ENCODE measurements at places on chromosomes 12 and 14.

- DNase-seq: no peak
Observed at GRCh38 chr12:116138364-116138763, 139.1 kb downstream of the MED13L start.

GRCh38 chr12:1716911-1717310 is 26.0 kb downstream of the ADIPOR2 start:
- DNase-seq: no peak

GRCh38 chr14:88163731-88164255 is 158.9 kb downstream of the GPR65 start:
- no peak for DNase-seq

- DNase-seq: no peak
Observed at GRCh38 chr12:3622822-3623690, 129.9 kb downstream of the CRACR2A start.

DNA sequence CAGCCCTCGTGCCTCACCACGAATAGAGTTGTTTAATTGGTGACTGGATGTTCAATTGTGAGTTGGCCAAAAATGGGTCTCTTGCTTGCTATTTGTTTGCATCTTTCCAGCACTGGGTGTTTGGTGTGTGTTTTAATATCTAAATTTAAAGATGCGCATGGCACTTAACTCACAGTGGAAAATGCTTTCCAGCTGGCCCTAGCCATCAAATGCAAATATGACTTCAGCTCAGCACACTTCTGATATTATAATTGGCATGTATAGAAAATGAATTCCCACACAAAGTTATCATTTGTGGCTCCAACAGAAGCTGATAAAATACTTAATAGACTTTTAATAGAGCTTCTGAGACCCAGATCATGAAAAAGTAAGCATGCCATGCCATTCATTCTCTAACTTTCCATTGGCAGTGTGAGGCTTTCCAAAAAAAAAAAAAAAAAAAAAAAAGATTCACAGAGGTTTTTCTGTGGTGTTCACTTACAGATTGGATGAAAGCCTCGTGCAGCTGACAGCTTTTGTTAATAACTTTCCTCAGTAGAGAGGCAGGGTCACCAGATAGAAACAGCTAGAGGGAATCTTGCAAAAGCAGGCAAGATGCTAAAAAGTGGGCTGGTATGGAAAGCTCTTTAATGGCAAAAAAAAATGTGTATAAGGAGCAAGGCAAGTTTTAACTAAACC is 425.2 kb downstream of the GALC start:
- DNase-seq: no peak

GRCh38 chr14:49923442-49923841 is 30.6 kb downstream of the ARF6 start:
- no peak for DNase-seq

- no peak for DNase-seq
Observed at GRCh38 chr12:75478116-75478794, 2.3 kb upstream of the GLIPR1 start.

DNA sequence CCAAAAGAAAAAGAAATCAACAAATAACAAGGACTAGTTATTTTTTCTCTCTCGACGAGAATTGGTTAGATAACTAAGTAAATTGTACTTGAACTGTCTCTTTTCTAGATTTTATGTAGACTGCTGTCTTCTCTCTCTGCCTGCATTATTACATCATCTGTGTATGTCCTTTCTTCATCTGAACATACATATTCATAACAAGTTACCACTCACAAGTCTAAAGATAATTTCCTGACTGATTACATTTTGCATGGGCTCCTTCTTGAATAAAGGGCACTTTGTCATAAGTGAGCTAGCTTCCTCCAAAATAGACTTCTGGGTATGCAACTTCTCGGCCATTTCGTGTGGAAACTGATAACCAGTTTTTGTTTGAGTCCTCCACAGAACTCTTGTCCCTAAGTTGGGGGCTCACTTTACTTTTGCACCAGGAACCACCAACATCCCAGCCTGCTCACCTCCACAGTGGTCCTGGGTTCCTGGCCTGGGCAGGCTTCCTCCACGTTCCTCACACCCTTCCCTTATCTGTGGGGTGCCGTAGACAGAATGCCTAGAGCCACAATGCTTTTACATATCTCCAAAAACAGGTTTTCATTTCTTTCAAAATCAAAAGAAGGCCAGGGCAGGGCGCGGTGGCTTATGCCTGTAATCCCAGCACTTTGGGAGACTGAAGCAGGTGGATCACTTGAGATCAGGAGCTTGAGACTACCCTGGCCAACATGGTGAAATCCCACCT is 6.2 kb upstream of the DDX47 start:
- DNase-seq: no peak

GRCh38 chr12:116306506-116306905 is 29.0 kb upstream of the MED13L start:
- no peak for DNase-seq

DNA sequence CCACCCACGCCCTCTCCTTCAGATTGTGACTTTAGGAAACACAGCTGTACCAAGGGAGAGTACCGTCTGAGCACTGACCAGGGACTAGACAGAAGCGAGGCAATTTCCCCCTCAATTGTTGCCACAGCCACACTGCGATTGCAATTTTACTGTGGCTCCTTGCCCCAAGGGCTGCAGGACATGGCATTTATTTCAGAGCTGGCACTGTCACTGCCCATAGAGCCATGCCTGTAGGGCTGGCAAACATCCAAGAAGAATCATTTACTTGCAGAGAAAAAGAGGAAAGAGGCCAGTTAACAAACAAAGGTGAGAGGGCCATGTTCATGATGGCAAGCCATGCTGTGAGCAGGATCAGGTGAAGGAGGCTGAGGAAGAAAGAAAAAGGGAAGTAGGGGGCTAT is 129.6 kb downstream of the EMP1 start:
- no peak for DNase-seq

DNA sequence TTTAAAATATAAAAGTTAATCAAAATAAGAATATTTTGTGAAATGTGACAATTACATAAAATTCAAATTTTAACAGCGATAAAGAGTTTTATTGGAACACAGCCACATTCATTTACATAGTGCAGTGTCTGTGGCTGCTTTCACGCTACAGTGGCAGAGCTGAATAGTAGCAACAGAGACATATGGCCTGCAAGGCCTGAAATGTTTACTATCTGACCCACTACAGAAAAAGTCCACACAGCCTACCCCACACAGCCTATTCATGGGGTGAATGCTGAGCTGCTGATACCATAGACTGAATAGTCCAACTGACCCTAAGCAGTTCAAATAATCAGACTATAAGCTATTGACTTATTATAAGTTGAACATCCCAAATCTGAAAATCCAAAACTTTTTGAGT is 13.2 kb downstream of the GNS start:
- no peak for DNase-seq

- no peak for DNase-seq
Observed at GRCh38 chr12:128621304-128621703, 202.5 kb downstream of the SLC15A4 start.

DNA sequence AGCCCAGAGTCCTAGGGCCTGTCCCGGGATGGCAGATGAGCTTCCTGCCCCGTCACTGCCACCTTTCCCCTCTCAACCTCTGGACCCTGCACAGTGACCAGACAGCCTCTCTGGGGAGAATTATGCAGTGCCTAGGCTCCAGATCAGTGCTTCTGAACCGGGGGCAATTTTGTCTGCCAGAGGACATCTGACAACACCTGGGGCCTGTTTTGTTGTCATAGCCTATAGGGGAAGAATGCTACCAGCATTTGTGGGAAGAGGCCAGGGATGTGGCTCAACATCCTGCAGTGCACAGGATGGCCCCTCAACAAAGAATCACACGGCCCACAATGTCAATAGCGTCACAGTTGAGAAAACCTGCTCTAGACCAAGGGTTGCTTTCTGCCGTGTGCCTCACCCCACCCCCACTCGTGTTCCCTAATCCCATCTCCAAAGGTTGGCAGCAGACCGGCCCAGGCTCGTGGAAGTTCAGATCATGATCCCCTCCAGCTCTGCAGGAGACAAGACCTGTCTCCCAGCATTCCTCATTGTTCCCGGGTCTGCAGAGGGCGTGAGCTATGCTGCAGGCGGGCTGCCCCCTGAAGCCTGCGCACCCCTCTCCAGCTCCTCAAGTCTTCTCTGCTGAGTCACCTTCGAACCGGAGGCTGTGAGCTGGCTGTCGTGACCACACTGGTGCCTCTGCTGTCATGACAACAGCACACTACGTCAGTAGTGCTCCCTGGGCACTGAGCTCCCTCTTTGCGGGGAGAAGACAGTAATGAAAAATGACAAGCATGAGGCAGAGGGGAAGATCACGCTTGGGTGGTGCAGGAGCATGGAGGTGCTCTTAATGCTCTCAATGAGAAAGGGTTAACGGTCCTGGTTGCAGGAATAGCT is 2.0 kb upstream of the GAPDH start:
- DNase-seq: no peak

DNA sequence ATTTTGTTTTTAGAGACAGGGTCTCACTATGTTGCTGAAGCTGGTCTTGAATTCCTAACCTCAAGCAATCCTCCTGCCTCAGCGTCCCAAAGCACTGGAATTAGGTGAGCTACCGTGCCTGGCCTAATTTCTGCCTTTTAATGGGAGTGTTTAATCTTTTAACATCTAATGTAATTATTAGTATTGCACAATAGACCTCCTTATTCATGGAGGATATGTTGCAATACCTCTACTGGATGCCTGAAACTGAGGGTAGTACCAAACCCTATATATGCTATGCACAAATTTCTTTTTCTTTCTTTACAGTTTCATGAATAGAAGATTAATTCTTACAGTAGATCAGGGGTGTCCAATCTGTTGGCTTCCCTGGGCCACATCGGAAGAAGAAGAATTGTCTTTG is 47.8 kb downstream of the MYRFL start:
- DNase-seq: no peak

- no peak for DNase-seq
Observed at GRCh38 chr14:103393676-103394626, 8.7 kb downstream of the MARK3 start.

DNA sequence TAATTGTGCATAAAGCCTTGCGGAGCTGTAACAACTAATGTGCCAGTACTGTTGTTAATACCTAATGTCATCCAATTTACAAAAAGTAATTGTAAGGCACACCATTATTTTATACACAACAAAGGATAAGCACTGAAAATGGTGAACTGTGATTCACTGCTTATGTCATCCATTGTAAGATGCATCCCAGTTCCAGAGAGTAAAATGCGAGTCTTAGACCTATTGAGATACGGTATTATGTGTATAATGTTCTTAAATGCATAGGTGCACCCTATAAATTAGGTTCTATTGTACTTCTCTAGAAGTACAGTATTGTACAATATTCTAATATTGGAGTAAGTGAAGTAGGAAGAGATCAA is 406 bp downstream of the PARP2 start:
- no peak for DNase-seq

GRCh38 chr12:88558340-88558867 is 21.9 kb downstream of the KITLG start:
- DNase-seq: no peak

- no peak for DNase-seq
Observed at GRCh38 chr12:5379749-5380496, 52.0 kb upstream of the NTF3 start.

DNA sequence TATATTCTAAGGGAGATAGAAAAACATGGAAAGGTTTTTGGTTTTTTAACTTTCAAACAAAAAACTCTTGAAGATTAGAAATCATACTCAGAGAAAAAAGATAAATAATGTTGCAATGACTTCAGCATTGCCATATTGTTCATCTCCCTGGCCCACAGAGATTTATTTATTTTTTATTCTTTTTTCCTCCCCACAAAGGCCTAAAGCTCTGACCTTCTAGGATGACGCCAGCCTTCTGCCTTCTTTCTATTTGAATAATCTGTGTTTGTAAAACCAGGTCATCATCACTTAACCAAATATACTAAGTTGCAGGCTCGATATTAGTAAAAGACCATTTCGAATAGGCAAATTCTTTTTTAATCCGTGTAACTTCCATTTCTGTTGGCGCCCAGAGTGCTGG is 4.4 kb upstream of the DCP1B start:
- no peak for DNase-seq

DNA sequence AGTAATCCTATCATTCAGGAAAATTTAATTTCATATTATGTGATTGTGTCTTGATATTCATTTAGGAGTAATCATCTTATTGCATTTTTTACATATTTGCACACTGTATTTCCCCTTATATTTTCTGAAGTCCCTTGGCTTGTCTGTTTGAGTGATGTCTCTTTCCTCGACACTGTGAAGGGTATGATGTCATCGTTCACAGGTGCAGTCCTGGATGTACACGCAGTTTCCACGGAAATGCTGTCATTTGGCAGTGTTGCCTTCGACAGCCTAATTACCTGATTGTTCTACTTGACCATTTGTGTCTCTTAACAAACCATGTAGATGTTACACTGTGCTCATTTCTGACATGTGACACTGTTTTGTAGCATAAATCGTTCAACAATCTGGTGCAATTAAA is 1277.0 kb downstream of the TMEM121 start:
- no peak for DNase-seq

- no peak for DNase-seq
Observed at GRCh38 chr12:40515041-40515816, 177.0 kb upstream of the CNTN1 start.

DNA sequence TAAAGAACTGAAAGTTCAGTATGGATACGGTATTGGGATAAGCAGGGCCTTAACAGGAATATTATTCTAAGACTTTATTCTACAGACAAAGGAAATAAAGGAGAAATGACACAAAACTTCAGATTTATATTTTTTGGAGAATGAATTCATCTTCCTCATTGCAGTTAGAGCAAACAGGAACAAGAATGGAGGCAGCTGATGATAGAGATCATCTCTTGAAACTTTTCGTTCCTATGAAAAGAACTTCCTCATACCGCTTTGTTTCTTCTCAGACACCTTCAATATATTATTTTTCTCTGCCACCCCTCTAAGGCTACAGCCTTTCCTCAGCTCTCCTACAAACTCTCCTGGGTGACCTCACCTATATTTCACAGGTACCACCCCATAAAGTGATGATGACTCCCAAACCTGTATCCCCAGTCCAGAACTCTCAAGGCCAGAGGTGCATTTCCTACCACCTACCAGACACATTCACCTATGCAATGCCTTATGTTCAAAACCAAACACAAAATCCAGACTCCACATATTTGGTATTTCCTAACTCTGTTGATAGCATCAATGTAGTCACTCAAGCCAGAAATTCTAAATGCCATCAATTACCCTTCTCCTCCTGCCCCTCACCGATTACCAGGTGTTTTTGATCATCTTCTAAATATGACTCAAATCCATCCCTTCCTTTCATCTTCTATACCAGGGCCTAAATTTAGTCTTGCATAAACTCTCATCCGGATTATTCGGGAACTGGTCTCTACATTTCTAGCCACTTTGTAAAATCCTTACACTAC is 7.4 kb downstream of the MAP4K5 start:
- no peak for DNase-seq

- DNase-seq: no peak
Observed at GRCh38 chr12:117180758-117181467, 9.4 kb downstream of the FBXO21 start.

- no peak for DNase-seq
Observed at GRCh38 chr12:2457215-2457932, 337.4 kb upstream of the FKBP4 start.

Data from cortex of kidney (tissue), 1 donor.